Right lung (tissue), 10 donors: ENCODE measurements at places on chromosomes 3 and 15. TPM values are rescaled to one million over a fixed set of nuclear protein-coding genes. Genes with fewer than 3 reads are reported as not detected.

THRB gene
- polyA plus RNA-seq: 17.4 TPM

NR1I2 gene
- polyA plus RNA-seq: 0.77 TPM

LXN gene
- 156 TPM for polyA plus RNA-seq

EPHA3 gene
- polyA plus RNA-seq: 12.1 TPM

HIGD2B gene
- polyA plus RNA-seq: not detected

BUB1B gene
- polyA plus RNA-seq: 38.9 TPM

COL7A1 gene
- polyA plus RNA-seq: 10.6 TPM

GUCA1C gene
- not detected for polyA plus RNA-seq

ZBED2 gene
- not detected for polyA plus RNA-seq

RHCG gene
- 2.7 TPM for polyA plus RNA-seq

OR4F6 gene
- not detected for polyA plus RNA-seq

ZNF662 gene
- 52.8 TPM for polyA plus RNA-seq

GOLGA8J gene
- 1.8 TPM for polyA plus RNA-seq

MAGEL2 gene
- polyA plus RNA-seq: 4.8 TPM

CDCP1 gene
- 0.30 TPM for polyA plus RNA-seq

MYL3 gene
- 25.7 TPM for polyA plus RNA-seq

CYP19A1 gene
- polyA plus RNA-seq: 1.9 TPM

GOLGA6L4 gene
- 30.8 TPM for polyA plus RNA-seq

STRIT1 gene
- polyA plus RNA-seq: 0.30 TPM

MITF gene
- 6.6 TPM for polyA plus RNA-seq

IL17RE gene
- 76.9 TPM for polyA plus RNA-seq

POLQ gene
- polyA plus RNA-seq: 5.6 TPM

ACP3 gene
- 2.9 TPM for polyA plus RNA-seq

ST8SIA2 gene
- 4.2 TPM for polyA plus RNA-seq

PIGX gene
- polyA plus RNA-seq: 23.7 TPM

CNTN6 gene
- polyA plus RNA-seq: 9.5 TPM

LYZL4 gene
- not detected for polyA plus RNA-seq

MST1R gene
- polyA plus RNA-seq: 9.2 TPM

STRC gene
- polyA plus RNA-seq: 1.9 TPM

AGTR1 gene
- polyA plus RNA-seq: 26.1 TPM
